Amniotic epithelial cell (primary cell): ENCODE measurements at places on chromosomes 12 and 14.

GRCh38 chr14:100524933-100525243 is 62.3 kb downstream of the BEGAIN start:
- no peak for DNase-seq

DNA sequence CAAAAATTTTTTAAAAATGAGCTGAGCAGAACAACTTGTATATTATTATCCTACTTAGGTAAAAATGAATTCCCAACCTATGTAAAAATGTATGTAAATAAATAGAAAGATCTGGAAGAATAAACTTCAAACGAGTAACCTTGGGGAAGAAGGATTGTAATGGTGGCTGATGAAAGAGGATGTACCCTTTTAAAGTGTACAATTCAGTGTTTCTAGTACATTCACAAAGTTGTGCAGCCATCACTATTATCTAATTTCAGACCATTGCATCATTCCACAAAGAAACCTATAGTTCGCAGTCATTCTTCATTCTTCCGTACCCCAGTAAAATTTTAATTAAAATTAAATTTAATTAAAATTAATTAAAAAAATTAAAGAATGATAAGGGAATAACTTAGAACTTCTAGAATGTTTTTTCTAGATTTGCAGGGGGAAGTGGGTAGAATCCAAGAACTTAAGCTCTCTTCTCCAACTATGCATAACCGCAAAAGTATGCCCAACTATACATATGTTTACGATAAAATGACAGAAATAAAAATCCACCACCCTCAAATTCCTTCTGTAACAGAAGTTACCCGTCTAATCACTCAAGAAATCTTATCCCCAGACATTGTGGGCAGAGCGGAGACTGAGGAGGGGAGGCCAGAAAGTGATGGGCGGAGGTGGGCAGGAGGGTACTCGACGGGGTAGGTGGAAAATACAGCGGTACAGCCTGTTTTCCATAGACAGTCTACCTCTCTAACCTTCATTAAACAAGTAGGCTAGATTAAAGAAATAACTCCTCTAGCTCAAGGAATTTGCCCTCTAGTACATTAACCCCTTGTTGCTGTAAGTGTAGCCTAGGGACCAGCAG is 921 bp downstream of the DEPDC4 start:
- DNase-seq, result no peak

GRCh38 chr14:68230950-68231717 is 411.6 kb downstream of the RAD51B start:
- peak; percentile 34 for DNase-seq

- no peak for DNase-seq
These were observed 1057.7 kb downstream of the VRK1 start for GRCh38 chr14:97854918-97855317.

GRCh38 chr12:19316425-19316824 is 122.9 kb upstream of the AEBP2 start:
- DNase-seq, result peak; percentile 24

DNA sequence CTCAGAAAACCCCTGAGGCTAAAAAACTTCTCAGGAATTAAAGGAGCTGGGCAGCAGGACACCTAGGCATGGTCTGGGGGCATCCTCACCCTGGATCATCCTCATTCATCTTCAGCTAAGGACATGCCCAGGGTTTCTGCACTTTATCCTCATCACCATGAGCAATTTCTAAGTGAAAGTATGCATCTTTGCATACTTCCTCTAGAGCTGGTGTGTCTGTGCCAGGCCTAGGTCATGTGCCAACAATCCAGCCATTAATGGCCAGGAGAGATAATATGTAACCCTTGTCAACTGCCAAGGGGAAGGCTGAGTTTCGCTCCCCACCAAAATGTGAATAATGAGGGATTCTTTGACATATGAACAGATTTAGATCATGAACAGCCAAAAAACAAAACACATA is 160.5 kb downstream of the KITLG start:
- no peak for DNase-seq

GRCh38 chr12:64685050-64685449 is 74.2 kb downstream of the GNS start:
- DNase-seq, result no peak

DNA sequence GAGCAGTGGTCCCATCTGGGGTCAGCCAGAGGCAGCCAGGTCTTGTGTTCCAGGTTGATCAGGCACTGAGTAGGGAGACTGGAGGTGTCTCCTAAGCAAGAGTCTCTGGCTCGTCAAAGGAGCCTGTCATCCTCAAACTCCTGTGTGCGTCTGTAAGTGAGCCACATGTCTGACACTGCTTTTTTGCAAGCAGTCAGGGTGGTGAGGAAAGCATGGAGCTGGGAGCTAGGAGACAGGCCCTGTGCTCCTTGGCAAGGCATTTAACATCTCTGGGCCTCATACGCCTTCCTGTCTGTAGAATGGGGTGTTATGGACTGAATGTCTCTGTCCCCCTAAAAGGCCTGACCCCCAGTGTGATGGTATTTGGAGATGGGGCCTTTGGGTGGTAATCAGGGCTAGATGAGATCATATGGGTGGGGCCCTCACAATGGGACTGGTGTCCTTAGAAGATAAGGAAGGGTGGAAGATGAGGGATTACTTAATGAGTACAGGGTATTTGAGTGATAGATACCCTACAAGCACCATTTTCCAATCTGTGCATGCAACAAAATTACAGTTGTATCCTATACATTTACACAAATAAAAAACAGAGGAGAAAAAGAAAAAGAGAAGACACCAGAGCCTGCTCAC is 53.0 kb downstream of the ARL6IP4 start:
- no peak for DNase-seq

DNA sequence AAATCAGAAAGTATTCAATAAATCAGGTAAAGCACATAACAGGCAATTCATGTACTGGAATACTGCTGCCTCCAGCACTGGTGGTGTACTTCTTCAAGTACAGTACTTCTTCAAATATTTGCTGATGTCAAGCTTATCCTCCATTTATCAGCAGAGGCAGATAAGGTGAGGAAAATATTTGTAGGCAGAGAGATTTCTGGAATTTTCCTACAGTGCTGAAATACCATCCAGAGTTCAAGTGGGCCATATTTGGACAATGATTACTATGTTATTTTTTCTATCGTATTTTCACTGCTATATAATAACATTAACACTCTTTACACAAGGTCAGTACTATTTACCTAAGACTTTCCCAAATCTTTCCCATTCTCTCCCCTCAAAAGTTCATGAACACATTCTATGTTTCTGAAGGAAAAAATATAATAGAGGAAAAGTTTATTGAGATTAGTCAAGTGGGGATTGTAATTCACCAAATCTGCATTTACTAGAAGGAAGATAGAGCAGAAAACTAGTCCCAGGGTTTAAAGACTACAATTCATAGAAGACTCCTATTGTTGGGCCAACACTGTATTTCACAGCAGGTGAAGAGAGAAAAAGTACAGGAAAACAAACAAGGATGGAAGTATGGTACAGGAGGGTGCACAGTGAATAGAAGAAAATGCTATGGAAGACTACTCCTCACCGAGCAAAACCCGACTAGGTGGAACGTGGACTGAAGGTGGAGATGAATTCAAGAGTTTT is 141.1 kb downstream of the PAWR start:
- peak; percentile 91 for DNase-seq

DNA sequence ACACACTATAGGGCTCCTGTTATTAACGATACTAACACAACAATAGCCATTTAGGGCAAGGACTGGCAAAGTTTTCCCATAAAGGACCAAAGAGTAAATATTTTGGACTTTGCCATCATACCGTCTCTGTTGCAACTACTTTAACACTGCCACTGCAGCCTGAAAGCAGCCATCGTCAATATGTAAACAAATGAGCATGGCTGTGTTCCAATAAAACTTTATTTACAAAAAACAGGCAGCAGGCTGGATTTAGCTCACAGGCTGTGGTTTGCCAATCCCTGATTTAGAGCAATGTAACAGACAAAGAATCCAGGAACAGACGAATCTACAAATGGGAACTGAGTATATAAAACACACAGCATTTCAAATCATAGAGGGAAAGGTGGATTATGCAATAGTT is 84.1 kb downstream of the FRMD6 start:
- peak; percentile 14 for DNase-seq

GRCh38 chr12:32322354-32322753 is 77.0 kb upstream of the FGD4 start:
- no peak for DNase-seq

DNA sequence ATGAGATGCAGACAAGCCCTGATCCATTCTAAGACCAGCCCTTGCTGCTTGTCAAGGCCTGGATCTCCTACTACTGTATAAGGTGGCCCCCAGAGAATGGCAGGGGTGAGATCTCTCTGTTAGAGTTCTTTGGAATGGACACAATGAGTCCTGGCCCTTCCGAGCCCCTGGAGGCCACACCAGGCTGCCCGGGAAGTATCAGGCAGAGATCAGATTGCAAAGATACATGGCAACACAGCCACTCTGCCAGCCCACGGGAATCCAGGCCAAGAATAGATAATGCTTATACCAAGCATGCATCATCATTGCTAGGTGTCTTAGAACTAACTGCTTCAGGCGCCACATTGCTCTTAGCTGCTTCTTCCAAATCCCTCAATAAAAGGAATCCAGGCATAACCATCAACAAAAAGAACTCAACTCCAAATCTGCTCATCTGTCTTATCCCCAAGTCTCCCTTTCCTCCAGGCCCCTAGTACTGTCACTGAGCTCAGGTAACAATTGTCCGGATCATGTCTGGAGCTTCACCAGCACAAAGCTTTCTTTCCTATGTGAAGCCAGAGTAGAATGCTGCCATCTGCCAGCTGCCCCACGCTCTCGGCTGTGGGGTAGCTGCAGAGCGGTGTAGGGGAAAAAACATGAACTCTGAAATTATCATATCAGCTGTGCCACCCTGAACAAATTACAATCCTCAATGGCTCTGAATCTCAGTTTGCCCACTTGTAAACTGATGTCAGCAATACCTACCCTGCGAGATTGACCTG is 5.5 kb upstream of the VASH1 start:
- DNase-seq, result no peak

GRCh38 chr12:121550974-121551634 is 29.7 kb downstream of the KDM2B start:
- DNase-seq, result no peak

DNA sequence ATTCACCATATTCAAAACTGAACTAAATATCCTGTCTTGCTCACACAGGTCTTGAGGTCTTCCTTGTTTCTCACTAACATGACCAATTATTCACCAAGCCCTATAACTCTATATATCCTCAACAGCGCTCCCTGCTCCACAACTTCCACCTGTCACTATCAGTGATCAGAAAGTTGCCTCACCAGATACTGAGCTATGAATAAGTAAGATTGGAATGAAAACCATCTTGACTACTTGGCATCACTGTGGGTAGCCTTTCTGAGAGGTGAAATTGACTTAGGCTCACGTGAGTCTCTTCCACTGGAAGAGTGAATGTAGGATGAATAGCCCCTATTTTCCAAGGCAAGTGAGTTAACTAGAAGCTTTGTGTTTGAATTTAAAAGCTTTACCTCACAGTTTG is 167.1 kb downstream of the PIK3C2G start:
- peak; percentile 15 for DNase-seq

DNA sequence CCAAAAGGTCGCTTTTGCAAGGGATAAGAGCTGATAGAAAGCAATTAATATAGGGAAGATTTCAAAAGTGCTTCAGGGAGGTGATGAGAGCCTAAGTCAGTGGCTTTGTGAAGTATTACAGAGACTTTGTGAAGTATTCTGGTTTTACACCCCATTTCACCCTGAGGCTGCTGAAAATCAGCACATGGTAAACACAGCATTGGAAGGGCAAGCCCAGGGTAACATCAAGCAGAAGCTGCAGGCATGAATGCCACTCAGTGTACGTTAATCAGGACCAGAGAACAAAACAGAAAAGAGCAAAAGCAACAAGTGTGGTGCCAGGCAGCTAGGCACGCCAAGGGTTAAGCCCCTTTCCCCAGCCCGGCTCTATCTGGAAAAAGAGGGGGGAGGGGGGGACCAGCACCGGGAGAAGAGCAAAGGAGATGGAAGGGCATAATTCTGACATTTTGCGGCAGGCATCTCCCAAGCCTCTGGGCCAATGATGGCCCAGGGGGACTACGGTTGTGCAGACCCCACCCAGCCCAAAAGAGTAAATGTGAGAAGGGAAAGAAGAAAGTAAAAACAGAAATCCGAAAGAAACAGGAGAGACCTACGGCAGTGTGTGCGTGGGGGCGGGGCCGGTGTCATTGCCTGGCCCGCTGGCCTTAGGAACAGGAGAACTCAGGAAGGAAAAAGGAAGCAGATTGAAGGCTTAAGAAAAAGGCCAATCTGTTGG is 58.9 kb downstream of the DHRS2 start:
- peak; percentile 1 for DNase-seq

DNA sequence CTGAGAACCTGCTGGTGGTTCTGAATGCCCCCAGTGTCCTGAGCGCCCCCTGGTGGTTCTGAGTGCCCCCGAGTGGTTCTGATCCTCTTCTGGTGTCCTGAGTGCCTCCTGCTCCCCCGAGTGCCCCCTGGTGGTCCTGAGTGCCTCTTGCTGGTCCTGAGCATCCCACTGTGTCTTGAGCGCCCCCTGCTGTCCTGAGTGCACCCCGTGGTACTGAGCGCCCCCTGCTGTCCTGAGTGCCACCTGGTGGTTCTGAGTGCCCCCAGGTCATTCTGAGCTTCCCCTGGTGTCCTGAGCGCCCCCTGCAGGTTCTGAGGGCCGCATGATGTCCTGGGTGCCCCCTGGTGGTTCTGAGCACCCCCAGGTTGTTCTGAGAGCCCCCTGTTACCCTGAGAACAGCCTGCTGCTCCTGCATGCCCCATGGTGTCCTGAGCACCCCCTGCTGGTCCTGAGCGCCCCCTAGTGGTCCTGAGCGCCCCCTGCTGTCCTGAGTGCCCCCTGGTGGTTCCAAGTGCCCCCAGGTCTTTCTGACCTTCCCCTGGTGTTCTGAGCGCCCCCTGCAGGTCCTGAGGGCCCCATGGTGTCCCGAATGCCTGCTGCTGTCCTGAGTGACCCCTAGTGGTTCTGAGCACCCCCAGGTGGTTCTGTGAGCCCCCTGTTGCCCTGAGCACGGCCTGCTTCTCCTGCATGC is 1165.4 kb downstream of the TMEM121 start:
- DNase-seq, result no peak

DNA sequence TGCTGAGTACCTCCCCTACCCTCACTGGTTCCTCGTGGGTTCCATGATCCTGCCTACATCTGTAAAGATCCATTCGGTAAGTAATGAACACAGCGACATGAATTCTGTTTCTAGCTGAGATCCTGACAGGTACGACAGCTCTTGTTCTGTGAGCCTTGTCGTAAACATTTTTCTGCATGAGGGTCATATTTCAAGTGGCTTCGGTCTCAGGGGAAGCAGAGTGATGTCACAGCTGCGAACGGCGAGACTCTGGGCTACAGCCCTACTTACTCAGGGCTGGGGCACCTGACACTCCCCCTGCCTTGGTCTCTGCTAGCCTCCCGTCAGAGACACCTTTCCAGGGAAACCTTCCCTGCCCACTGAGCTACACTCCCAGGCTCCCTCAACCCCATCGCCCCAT is 85.8 kb downstream of the RBM19 start:
- no peak for DNase-seq

GRCh38 chr12:72276181-72276805 is 4.1 kb downstream of the TRHDE start:
- no peak for DNase-seq

DNA sequence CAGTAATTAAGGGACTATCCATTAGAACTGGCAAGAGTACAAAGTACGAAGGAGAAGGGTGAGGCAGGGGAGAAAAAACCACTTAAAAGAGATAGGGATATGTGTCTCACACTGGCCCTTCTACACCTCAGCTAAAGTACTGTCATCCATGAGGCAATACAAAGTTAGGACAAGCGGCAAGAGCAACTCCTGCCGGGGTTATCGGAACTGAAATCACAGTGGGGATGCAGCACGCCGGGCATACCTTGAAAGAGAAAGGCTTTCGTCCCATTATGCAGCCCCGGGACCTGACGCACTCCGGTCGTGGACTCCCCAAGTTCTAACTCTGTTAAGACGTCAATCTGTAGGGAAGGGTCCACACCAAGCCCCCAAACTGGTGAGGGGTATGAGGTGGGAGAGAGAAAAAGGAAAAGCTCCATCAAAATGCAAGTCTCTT is 1.1 kb downstream of the NELL2 start:
- DNase-seq, result no peak
